Stimulated activated CD4-positive, alpha-beta T cell treated with anti-CD3 and anti-CD28 coated beads, TNF-alpha, amount 100 ng/mL, for 4 hours (primary cell): ENCODE measurements at places on chromosomes 16 and 17.

DNA sequence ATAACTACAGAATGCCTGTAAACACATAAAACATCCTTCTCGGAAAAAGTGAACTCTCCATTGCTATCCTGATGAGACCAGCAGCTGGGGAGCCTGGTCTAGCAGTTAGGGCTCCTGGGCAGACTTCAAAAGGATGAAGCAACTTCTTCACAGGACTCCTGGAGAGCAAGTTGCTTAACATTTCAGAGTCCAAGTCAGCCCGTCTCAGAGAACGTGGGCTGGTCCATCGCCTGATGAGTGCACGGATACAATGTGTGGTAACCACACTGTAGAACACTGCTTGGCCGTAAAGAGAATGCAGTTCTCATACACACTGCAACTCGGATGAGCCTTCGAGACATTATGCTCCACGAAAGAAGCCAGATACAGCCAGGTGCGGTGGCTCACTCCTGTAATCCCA is 52.7 kb downstream of the TMEM235 start:
- DNase-seq: no peak

- DNase-seq: no peak
Measured at GRCh38 chr16:77190190-77190477, 856 bp upstream of the MON1B start.

- no peak for DNase-seq
Measured at GRCh38 chr16:77383606-77384187, 51.1 kb downstream of the ADAMTS18 start.

DNA sequence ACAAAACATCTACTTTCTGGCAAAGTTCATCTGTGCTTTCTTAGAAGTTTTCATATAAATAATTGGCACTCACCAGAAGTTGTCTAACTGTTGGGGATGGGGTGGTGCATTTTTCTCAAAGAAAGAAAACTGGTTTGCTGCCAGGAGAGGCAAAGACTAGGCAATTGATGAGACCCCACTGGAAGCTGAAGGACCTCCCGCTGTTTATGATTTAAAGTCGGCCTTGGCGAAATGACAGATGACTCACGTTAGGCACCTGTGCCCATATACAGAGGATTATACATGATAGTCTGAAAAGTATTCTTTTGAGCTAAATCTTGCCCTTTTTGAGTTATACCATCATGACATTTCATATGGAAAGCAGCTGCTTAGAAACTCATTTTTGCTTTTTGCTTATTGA is 193.0 kb upstream of the ZFHX3 start:
- no peak for DNase-seq

GRCh38 chr17:27506348-27507218 is 50.3 kb downstream of the KSR1 start:
- no peak for DNase-seq

GRCh38 chr17:38870259-38871165 is 654 bp downstream of the LASP1 start:
- no peak for DNase-seq

DNA sequence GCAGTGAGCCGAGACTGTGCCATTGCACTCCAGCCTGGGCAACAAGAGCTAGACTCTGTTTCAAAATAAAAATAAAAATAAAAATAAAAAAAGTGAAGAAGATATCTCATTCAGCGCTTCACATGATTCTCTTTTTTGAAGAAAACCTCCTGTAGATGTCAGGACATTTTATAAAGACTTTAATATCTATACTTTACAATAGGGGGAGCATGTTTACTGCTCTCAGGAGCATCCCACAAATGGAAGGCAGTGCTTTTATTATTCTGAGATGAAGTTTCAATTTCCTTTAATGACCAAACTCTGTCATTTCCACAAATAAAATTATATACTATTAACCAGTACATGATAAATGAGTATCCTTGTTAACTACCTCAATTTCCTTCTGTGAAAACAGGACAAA is 118.7 kb upstream of the MYOCD start:
- no peak for DNase-seq

DNA sequence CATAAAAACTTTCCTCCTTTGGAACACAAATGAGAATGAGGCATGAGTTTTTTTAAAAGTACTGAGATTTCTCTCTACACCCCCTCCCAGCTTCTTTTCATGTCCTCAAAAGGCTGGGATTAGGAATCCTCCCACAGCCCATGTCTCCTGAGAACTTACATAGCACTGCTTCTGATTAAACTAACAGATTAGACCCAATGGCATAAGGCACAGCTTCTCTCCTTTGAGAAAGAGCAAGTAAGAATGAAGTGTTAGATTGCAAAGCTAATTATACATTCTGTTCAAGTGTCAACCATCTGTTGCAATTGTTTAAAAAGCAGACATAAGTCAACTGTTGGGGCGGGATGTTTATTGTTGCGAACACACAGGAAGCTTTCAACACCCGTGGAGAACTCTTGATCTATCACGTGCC is 715.1 kb downstream of the CDH11 start:
- DNase-seq: no peak

GRCh38 chr17:57372156-57372555 is 115.8 kb downstream of the MSI2 start:
- DNase-seq: no peak

GRCh38 chr16:66639091-66639885 is 34.8 kb downstream of the CMTM3 start:
- DNase-seq: no peak

DNA sequence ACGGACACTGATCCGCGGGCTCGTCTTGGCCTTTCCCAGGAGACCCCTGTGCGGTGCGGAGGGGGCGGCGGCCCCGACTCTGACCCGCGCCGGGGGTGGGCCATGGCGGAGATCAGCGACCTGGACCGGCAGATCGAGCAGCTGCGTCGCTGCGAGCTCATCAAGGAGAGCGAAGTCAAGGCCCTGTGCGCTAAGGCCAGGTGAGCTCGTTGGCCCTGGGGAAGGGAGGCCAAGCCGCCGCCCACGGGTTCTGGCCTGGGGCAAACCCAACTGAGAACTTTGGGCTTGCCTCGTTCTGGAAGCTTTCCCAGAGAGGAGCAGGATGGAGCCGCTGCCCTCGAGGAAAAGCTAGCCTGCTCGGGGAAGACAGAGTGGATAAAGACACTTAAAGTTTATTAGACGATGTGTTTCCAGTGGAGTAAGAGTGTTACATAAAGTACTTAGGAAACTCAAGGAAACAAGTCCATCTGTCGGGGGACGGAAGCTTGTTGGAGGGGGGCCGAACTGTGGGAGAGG is 540 bp downstream of the PPP4C start:
- DNase-seq: no peak

DNA sequence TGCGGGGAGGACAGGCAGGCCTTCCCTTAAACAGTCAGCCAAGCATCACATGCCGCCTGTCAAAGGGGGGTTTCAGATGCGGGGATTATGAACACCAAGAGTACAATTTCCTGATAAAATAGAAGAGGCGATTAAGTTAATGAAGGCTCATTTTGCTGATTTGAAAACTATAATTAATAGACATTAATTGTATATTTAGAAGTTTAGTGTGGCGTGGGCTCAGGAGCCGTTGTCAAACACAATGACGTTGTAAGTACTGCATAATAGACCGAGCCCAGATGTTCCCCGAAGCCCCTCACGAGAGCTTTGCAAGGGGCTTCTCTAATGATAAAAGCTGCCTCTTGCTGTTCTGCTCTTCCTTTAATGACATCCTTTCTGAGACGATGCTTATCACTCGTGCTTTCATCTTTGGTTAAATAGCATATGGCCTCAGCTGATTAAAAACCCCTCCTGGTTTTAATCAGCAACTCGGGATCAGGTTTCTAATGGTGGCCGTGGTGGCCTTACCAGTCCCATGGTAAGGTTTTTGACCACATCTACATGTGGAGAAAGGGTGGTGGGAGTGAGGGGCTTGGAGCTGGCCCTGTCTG is 28.2 kb downstream of the SNX20 start:
- DNase-seq: no peak

GRCh38 chr16:56990407-56991286 is 1.3 kb downstream of the NLRC5 start:
- no peak for DNase-seq

GRCh38 chr16:78994135-78994745 is 606.3 kb downstream of the MAF start:
- DNase-seq: no peak

DNA sequence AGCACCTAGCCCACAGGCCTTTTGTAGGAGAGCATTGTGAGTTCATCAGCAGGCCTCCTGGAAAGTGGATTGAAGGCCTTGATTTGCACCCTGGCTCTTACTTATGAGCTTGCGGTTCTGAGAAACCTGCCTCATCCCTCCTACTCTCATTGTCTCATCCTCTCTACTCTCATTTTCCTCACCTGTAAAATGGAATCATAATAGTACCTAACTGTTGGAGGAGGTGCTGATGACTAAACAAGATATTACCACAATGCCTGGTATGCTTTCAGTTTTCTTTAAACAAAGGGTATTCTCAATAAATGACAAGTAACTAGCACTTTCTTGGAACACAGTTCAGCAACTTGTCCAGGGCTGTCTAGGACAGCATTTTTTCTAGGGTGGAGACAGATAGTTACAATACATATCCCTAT is 243.1 kb upstream of the MAF start:
- DNase-seq: no peak

GRCh38 chr16:11597235-11598095 is 10.7 kb upstream of the LITAF start:
- no peak for DNase-seq

DNA sequence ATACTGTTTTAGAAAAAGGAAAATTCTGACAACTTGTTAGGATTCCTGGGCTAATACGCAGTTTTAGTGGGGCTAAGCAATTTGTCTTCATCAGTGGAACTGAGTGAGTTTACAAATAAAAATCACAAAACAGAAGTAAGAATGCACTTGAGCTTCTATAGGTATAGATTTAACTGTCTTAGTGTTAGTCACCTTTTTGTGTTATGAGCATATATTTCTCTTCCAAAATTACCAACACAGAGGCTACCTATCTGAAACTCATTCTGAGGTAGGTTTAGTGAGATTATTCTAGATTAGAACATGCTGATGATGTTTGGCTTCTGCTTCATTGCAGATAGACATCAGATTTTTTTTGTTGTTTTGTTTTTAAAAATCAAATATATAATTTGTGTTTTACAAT is 23.2 kb downstream of the METTL9 start:
- no peak for DNase-seq

DNA sequence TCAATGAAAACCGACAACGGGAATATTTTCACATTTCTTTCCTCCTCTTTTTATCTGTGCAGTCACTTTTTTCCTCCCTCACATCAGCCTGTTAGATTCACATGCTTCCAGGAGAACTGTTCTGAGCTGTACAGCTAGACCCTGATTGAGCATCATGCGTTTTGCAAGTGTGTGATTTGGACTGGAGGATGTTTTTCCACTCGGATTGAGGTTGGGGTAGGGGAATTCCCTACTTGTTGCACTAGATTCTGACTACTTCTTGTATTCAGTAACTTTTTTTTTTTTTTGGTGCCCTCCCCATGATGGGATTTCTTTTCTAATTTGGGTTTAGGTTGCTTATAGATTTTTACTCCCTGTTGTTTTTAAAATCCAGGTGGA is 4.8 kb downstream of the MSI2 start:
- DNase-seq: no peak

- DNase-seq: peak; percentile 72
Measured at GRCh38 chr16:65745-66144, 6.7 kb downstream of the RHBDF1 start.

DNA sequence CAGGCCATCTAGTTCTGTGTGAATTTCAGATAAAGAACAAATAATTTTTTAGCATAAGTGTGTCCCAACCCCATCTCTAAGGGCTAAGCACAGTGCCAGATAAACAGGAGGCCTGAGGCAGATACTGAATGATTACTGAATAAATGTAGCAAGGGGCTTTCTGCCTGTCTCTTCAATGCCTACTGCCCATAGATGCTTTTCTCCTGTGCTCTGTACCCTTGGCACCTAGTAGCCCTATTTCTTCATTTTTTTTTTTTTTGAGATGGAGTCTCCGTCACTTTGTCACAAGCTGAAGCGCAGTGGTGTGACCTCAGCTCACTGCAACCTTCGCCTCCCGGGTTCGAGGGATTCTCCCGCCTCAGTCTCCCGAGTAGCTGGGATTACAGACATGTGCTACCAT is 25.3 kb downstream of the IGFBP4 start:
- no peak for DNase-seq

DNA sequence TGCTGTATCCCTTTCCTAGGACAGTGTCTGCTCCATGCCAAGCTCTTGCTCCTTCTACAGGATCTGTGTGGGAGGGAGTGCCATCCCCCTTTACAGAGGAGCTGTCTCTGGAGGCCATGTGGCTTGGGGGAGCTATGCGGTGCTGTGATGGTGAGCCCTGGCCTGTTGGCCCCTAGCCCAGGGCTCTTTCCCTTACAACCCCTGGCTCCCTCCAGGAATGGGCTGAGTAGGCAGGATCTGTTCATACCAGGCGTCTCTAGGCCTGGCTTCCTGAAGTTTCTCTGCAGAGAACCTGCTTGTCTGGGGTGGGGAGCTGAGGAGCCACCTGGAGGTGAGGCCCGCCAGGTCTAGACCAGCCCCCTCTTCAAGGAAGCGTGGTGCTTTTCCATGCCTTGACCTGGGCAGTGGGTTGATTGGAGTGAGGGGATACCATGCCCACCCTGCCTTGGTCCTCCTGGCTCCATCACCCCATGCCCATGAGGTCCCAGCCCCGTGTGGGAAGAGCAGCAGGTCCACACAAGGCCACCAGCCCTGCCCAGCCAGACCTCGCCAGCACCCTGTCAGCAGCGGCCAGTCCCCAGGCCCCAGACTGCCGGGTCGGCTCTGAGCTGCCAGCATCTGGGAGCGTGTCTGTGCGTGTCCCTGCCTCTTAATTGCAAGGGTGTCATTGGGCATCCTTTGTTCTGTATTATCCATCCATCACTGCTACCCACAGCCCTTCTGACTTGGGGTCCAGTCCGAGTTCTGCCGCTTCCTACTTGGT is 14.7 kb downstream of the LLGL2 start:
- DNase-seq: no peak

DNA sequence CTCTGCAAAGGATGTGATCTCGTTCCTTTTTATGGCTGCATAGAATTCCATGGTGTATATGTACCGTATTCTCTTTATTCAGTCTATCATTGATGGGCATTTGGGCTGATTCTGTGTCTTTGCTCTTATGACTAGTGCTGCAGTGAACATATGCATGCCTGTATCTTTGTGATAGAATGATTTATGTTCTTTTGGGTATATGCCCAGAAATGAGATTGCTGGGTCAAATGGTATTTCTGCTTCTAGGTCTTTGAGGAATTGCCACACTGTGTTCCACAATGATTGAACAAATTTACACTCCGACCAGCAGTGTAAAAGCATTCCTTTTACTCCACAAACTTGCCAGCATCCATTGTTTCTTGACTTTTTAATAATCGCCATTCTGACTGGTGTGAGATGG is 60.2 kb upstream of the ADORA2B start:
- DNase-seq: no peak

GRCh38 chr17:65139101-65139764 is 2.1 kb downstream of the RGS9 start:
- DNase-seq: no peak

- DNase-seq: no peak
Measured at GRCh38 chr16:55471448-55472097, 7.4 kb upstream of the MMP2 start.

- no peak for DNase-seq
Measured at GRCh38 chr17:57035971-57036481, 49.0 kb upstream of the AKAP1 start.

- no peak for DNase-seq
Measured at GRCh38 chr16:73846007-73846330, 450.6 kb upstream of the PSMD7 start.

- DNase-seq: no peak
Measured at GRCh38 chr17:33927732-33928133, 327.4 kb upstream of the CCL2 start.

- no peak for DNase-seq
Measured at GRCh38 chr16:17926866-17927399, 409.6 kb downstream of the NPIPA8 start.
